ENCODE measurements at places on chromosomes 16 and 17.
A peak's percentile ranks its signal among the peaks of the same experiment; 100 is the strongest.

DNA sequence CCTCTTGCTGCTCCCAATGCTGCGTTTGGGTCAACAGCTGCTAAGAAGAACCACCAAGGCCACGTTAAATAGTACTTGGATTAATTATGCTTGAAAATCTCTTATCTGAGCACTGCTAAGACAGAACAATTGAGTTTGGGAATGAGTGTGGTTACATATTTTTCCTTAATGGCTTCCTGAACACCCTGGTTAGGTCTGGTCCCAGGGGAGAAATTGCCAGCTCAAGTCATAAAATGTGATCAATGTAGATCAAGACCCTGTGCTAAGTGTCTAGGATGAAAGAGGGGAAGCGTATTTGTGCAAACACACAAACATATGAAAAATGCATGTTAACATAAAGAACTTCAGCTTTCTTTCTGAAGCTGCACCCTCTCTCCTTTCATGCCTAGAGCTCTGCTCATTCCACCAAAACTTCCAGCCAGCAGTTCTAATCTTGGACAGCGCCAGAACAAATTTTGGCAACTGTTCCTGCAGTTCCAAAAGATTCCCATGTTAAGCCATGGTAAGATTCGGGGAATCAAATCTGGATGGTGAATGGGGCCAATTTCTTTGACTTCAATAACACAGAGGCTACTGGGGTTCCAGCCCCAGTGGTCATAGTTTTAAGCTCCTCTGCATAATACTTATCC, 72.0 kb downstream of the ZFHX3 start:
- no peak for DNase-seq

- no peak for DNase-seq
These were observed 22.8 kb downstream of the GJC1 start for GRCh38 chr17:44807093-44807816.

GRCh38 chr17:64555281-64555680, 48.5 kb downstream of the CEP95 start:
- no peak for DNase-seq

- DNase-seq, result no peak
These were observed 25.6 kb upstream of the MTSS2 start for GRCh38 chr16:70711211-70712031.

DNA sequence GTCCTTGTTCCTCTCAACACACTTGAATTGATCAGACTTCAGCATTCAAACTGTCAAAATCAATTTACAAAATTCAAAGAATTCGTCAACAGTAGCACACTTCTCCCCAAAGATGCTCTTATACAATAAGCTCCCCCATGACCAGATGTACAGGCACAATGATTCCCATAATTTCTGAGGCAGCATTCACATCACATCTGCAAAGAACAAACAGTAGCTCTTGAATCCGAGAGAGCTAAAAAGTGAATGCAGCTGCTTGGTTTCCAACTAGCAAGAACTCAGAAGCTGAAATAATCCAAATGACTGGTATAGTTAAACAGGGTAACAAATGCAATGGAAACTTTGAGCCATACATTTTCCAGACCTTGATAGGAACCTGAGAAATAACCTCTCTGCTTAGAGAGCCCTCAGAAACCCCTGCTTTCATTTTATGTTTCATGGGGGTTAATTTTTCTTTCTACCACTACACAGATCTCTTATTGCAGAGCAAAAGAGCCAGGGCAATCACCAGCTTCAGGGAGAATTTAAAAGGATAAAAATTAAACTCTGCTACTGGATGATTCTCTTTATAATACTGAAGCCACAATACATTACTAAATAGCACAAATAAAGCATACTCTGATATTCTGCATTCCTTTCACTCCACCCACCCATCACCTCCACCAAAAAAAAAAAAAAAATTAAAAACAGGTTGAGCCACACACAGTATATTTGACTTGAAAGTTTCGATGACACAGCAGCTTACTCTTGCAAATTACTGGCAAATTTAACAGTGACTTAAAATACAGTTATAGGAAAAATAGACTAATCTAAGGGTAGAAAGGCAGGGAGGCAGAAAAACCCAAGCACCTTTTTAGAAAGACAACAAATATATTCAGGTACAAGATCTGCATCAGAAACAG, 23.1 kb upstream of the TMEM97 start:
- DNase-seq, result no peak

DNA sequence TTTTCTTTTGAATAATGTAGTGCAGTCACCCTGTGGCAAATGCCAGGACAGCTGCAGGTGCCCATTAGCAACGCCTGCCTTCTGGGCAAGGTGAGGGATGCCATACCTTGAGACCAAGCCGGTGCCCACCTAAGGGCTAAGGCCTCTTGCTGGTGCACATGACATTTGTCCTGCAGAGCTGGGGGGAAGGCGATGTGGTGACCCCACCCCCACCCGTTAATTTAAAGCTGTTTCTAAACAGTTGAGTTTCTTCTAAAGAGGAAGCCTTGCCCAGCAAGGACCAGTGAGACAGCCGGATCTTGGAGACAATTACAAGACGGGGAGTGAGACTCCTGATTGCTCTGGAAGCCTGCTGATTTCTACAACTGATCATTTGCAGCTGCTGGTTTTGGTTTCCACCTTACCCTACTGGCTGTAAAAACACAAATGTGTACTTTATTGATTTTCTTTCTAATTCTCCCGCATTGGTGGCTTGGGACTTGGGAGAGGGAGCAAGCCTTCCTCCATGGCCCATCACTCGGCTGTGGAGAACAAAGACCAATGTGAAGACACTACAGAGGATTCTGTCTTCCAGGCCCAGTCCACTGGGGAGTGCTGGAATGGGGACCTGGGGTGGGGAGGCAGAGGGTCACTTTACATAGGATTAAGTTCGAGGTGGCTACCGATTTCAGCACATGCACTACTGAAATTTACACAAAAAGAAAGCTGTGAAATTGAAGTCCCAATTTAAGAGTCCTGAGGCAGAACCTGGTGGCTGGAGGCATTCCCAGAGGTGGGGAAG, 2.7 kb downstream of the CDK5R1 start:
- DNase-seq, result no peak

- no peak for DNase-seq
These were observed 96.6 kb downstream of the WDR59 start for GRCh38 chr16:74888232-74888862.

- DNase-seq, result no peak
These were observed at the start of gene MYCBPAP for GRCh38 chr17:50507871-50508572. Gene MYCBPAP, plus strand, starts transcription at chr17:50508439. Its CDS starts 236 bp downstream, at chr17:50508675.

GRCh38 chr17:42706732-42707131, 24.4 kb downstream of the CNTNAP1 start:
- no peak for DNase-seq

DNA sequence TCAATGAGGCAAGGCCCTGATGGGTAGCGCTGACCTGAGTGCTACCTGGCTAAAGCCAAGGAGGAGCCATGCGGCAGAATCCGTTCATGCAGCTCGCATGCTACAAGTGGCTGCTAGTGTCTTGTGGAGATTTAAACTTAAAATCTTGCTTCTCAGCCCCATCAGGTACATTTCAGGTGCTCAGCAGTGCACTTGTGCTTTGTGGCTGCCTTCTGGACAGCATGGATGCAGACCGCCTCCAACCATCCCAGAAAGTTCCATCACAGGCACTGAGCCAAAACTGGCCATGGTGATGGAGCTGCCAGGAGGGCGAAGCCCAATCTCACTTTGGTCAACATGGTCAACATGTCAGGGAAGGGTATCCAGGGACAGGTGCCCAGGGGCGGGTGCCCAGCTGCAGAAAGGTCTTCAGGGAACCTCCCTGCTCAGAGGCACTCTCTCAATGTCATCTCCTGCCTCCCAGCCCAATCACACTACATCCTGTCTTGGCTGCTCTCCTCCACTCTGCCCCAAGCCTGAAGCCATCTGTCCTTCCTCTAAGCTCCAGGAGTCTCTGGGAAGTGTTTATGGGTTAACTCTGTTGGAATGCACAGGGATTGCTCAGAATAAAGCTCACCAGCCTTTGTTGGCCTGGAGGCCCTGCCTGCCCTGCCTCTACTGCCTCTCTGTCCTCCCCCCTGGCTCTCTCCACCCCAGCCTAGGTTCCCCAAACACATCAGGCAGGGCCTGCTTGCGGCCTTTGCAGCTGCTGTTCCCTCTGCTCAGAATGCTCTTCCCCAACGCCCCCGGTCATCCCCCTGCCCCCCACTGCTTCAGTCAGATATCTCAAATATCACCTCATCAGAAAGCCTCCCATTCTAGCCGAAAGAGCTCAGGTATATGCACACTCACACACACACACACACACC, 18.3 kb upstream of the TNFRSF13B start:
- DNase-seq, result peak; percentile 10

- DNase-seq, result no peak
These were observed 1461.2 kb upstream of the CDH8 start for GRCh38 chr16:63497408-63497807.

- no peak for DNase-seq
These were observed 1.6 kb downstream of the CMIP start for GRCh38 chr16:81445966-81446906.

GRCh38 chr16:87471278-87472141, 21.3 kb downstream of the ZCCHC14 start:
- no peak for DNase-seq

Data from NCI-H1694 (cell line).